ENCODE measurements at places on chromosomes 11 and 22. TPM values are rescaled to one million over a fixed set of nuclear protein-coding genes. Genes with fewer than 3 reads are reported as not detected.
A peak's percentile ranks its signal among the peaks of the same experiment; 100 is the strongest.

The APOBEC3H gene
- 1.1 TPM for total RNA-seq

The FGF3 gene
- total RNA-seq: not detected

The BRD1 gene
- 45.0 TPM for total RNA-seq

The GPR83 gene
- 0.20 TPM for total RNA-seq

The FUT4 gene
- 6.0 TPM for total RNA-seq

The TSPAN18 gene
- 15.1 TPM for total RNA-seq

The GDPD4 gene
- total RNA-seq: not detected

The SCO2 gene
- total RNA-seq: 2.4 TPM

DNA sequence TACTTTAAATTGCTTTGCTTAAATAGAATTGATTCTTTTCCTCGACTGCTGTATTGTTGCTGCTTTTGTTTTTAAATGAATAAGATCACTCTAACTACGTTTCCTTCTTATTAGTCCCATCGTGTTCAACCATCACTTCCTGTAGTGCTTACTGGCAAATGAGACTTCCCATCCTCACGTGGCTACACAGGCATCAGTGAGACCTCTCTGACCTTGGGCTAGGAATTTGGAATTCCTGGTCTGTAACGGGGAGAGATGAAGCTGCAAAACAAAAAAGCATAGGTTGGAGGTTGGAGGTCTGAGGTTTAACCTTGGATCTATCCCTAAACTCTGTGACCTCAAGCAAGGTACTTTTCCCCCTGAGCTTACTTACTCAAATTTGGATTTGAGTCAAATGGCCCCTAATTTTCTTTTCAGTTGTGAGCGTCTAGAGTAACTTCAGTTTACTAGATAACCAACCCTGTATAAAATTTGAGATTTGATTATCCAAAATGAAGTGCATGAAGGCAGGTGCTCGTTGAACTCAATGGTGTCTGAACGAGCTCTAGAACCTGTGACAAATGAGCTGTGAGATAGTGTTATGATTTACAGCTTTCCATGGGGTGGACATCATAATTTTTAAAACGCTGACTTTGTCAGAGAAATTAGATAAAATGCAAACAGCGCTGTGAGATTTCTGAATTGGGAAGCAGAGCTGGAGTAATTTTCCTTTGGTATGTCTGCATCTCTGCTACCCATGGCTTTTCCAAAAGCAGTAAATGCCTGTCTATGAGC lies 151.2 kb downstream of the DBX1 start:
- DNase-seq: no peak

- DNase-seq: peak; percentile 24
Measured at GRCh38 chr11:22666688-22667439, 453 bp downstream of the GAS2 start.

DNA sequence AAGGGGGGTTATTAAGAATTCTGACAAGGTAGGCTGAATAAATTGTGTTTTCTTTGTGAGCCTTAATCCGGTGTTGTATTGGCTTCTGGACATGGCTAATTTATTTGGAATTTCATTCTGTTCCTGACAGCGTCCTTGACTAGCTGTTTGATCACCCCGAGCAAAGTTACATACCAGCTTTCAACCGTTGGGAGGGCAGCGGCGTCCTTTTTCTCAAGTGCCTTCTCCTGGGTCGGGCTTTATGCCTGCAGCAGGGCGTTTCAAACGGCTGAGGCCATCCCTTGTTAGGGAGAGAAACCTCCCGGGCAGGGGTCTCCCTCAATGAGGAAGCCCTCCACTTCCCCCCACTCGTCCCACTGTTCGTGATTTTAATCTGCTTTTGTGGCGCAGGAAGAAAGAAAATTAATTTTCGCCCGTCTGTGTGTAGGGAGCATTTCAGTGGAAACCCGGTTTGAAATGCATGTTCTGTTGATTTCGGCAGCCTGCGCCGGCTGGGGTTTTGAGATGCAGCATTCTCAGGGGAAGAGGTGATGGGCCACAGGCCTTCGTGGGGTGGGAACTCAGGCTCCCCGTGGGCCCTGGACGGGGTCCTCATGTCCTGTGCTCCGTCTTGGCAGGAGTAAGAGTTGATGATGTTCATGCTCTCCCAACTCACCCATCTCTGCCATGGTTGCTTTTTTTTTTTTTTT lies 2.9 kb upstream of the SMIM38 start:
- DNase-seq: no peak

GRCh38 chr11:68373189-68373814 lies 60.9 kb downstream of the LRP5 start:
- peak; percentile 80 for DNase-seq

- DNase-seq: no peak
Measured at GRCh38 chr11:31943056-31943780, 132.1 kb upstream of the PAX6 start.

DNA sequence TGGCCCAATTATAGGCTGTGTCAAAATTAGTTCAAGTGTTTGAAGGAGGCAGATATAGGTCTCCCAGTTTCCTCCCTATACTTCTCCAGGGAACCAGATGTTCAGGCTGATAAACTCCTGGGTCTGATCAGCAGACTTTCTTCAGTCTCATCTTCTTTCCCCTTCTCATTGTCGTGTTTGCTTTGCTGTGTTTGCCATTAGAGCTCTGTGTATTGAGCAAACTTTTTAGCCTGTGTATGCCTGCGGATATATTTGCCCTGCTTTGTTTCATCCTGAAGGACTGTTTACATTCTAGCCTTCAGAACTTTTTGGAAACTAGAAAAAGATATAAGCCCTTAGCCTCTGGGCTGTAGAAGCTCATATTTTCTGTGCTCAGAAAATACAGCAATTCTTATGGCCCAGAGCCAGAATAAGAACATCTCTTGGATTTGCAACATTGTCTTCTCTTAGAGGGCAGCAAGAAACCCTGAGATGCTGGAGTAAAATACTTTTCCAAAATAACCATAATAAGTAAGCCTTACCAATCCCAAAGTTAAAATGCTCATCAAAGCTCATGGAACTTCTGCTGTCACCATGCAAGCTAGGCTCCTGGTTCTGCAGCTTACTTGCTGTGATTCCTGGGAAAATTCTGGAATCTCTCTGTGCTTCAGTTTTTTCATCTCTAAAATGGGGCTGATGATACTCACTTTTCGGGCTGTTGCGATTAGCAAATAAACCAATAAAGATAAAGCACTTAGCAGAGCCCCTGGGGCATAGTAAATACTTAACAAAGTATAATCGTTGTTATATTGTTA lies 34.1 kb upstream of the ME3 start:
- DNase-seq: no peak

DNA sequence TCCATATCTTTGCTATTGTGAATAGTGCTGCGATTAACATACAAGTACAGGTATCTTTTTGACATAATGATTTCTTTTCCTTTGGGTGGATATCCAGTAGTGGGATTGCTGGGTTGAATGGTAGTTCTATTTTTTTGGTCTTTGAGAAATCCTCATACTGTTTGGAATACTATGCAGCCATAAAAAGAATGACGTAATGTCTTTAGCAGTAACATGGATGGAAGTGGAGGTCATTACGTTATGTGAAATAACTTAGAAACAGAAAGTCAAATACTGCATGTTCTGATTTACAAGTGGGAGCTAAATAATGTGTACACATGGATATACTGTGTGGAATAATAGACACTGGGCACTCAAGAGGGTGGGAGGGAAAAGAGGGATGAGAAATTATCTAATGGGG lies 4.0 kb upstream of the MMP10 start:
- no peak for DNase-seq

- no peak for DNase-seq
Measured at GRCh38 chr22:48825802-48826520, 1001.7 kb downstream of the BRD1 start.

- no peak for DNase-seq
Measured at GRCh38 chr11:70604630-70605467, 206.5 kb downstream of the CTTN start.

DNA sequence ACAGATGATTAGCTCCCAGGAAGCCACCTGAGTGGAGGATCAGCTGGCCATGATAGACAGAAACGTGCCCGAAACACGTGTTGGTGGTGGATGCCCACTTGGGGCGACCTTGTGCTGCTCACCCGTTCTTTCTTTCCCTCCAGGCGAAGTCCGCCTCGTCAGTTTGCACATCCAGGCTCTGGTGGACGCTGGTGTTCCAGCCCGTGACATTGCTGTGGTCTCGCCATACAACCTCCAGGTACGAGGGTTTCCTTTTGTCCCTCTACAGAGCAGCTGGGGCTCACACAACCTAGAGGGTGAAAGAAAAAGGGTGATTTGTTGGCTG lies 30.6 kb downstream of the IGHMBP2 start:
- no peak for DNase-seq

- no peak for DNase-seq
Measured at GRCh38 chr11:57513452-57513795, 2.1 kb downstream of the SLC43A1 start.

GRCh38 chr11:33900159-33900840 lies 8.4 kb upstream of the LMO2 start:
- no peak for DNase-seq

- DNase-seq: no peak
Measured at GRCh38 chr11:11294551-11294855, 58.5 kb downstream of the CSNK2A3 start.

- DNase-seq: no peak
Measured at GRCh38 chr11:10309163-10310093, 4.6 kb downstream of the ADM start.

DNA sequence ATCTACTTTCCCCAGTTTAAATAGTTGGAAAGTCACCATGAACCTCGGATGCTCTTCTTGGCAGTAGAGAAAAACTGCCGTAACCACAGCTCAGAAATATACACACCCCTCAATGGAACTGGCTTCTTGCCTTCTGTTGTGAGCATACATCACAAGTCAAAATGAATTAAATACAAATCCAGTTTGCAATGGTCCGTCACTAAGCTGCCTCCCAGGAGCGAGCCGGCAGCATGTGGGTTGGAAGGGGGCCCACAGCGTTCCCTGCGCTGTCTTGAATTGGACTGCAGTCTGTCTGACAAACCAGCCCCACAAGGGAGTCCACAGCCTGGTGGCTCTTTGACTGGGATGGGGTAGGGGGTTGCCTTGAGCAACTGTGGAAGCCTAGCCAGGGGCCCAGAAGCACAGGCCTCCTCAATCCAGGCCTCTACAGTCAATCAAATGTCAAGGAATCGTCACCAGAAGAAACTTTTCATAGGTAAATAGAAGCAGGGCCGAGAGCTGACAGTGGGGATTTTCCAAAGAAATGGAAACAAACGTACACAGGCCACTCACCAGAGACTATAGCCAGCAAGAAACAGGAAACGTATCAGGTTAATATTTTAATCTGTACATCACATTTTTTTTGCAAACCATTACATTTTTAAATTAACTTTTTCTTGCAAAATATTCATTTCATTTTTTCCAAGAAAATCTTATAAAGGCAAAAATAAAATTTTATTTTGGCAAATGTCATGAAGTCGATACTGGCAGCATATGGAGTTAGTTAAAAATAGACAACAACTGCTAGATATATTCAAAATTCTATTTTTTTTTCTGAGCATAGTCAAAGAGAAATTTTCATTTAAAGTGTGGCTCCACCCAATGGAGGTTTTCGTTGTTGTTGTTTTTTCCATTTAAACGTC lies 38.5 kb downstream of the C11orf58 start:
- DNase-seq: no peak

- no peak for DNase-seq
Measured at GRCh38 chr11:12083380-12083779, 27.0 kb upstream of the MICAL2 start.

- DNase-seq: no peak
Measured at GRCh38 chr11:12279672-12280108, 97.7 kb upstream of the PARVA start.

DNA sequence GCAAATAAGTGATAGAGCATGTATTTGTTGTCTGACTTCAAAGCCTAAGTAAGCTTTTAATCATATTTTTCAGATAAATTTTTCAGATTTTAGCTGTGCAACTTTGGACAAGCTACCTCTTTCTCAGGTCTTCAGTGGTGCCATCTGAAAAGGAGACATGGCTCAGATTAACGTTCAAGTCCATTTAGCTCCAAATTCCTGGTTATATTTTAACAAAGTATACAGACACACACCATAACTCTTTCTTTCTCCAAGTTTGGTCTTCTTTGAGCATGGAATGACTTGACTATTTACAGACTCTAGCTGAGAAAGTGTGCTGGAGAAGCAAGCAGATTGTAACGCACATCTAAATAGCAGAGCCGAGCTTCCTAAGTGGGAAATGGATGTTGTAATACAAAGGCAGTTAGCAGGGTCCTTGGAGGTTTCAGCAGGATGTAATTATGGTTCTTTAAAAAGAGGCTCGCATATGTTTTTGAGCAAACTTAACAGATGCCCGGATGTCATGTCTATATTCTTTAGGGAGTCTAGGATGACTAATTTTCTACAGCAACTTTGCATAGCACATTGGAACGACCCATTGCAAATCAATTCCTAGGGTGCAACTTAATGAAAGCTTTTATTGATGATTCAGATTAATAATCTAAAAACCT lies 128.1 kb upstream of the E2F8 start:
- no peak for DNase-seq

GRCh38 chr11:116217006-116217405 lies 555.8 kb downstream of the BUD13 start:
- no peak for DNase-seq

GRCh38 chr11:74380746-74381439 lies 17.3 kb downstream of the PGM2L1 start:
- DNase-seq: peak; percentile 31

- DNase-seq: peak; percentile 74
Measured at GRCh38 chr11:86740628-86741483, 59.5 kb upstream of the PRSS23 start.

- peak; percentile 52 for DNase-seq
Measured at GRCh38 chr22:36653316-36653715, 50.2 kb downstream of the CACNG2 start.

- DNase-seq: no peak
Measured at GRCh38 chr11:33214187-33214586, 43.0 kb upstream of the HIPK3 start.
